ENCODE measurements at places on chromosomes 13 and 19.

- DNase-seq: no peak
Measured at GRCh38 chr13:81551036-81551435, 1210.1 kb upstream of the SPRY2 start.

DNA sequence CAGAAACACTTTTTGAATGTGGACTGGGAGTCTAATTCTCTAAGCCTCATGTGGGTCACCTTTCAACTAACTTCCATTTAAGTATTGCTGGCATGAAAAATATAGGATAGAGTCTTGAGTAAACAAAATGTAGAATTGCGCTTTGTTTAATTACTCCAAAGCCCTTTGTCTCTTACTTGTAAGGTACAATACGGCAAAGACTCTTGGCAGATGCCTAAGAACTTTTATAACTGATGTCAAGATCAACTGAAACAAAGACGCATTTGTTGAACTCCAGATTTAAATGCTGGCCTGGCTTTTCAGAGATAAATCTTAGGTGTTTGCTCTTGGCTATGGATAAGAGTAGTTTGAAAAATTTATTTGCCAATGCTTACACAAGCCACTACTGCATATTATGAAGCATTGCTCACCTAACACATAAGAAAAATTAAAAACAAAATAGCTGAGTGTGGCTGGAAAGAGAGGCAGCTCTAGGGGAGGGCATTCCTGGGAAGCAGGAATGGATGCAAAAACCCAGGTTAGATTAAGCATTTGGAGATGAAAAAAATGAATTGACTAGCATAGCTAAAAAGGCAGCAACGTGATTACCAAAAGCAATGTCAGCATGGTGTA is 107.3 kb upstream of the STARD13 start:
- DNase-seq: no peak

GRCh38 chr19:50854636-50855410 is at the start of gene KLK3:
KLK3 (plus strand) TSS chr19:50854915; CDS start chr19:50854956, 41 bp downstream.
- no peak for DNase-seq

DNA sequence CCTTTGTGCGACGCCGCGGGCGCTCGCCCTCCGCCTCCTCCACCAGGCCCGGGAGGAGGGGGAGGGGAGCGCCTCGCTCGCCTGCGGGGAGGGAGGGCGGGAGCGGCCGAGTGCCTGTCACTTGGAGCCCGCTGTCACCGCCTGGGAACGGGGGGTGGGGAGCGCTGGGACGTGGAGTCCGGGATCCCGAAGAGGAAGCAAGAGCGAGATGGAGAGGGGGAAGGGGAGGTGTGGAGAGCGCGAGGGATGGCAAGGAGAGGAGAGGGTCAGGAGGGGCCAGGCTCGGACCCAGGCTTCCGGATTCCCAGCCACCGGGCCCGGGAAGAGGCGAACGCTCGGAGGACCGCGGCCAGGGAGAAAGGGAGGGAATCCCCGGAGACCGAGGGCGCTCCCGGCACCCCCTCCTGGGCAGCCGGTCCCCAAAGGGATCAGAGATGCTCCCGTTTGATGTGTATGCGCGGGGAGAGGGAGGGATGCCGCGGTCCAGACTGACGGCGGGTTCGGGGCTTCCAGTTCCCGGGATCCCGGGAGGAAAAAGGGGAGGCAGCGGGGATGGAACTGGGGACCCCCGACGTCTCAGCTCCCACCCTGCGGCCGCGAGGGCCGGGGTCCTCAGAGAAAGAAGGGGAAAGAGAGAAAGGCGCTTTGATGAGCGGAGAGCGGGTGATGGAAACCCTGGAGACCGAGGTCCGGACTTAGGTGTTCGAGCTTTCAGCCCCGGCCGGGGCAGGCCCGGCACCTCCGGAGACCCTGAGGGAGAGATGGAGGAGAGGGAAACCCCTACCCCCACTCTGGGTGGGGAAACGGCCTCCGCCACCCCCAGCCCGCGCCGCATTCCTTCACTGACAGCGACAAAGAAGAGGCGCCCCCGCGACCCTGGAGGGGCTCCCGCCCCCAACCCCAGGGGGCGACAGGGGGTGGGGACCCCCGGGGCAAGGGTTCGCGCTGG is 4.7 kb upstream of the DPF1 start:
- no peak for DNase-seq

GRCh38 chr19:493391-494170 is 2.7 kb upstream of the MADCAM1 start:
- DNase-seq: no peak

DNA sequence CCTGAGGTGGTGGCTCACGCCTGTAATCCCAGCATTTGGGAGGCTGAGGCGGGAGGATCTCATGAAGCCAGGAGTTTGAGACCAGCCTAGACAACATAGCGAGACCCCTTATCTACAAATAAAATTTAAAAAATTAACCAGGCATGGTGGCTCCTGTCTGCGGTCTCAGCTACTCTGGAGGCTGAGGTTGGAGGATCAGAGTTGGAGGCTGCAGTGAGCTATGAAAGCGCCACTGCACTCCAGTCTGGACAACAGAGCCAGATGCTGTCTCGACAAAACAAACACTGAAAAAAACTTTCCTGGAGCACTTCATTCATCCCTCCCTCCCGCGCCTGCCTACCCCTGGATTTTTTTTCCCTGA is 665 bp upstream of the ATG4D start:
- DNase-seq: no peak

GRCh38 chr19:3868770-3869456 is at the start of gene ZFR2:
ZFR2 (minus strand) TSS chr19:3869038; CDS start chr19:3869017, 21 bp downstream.
- DNase-seq: no peak

DNA sequence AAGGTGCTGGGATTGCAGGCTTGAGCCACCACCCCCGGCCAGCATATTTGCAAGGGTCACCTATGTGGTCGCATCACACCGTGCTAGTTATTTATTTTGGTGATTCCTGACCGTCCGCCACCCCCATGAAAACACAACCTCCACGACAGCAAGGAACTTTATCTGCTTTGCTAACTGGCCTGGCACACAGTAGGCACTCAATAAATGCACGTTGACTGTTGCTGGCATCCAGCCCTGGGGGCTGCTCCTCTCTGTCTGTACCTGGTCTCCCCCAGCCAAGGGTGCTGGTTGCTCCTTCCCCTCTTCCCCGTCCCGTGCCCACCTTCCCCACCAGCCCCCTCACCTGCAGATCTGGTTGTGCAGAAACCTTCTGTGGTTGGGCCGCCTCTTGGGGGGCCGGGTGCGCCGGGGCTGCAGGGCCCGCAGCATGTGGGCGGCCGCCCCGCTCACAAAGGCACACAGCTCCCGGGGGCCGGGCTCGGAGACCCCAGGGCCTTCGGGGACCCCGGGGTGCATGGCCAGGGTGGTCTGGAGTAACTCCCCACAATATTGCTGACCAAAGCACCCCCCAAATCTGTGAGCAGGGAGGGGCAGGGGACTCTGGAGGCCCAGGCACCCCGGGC is 401 bp downstream of the C19orf85 start:
- no peak for DNase-seq

- DNase-seq: no peak
Measured at GRCh38 chr13:73293913-73294523, 235.2 kb downstream of the KLF5 start.

GRCh38 chr19:45863840-45864628 is at the start of gene FOXA3:
FOXA3 (plus strand) TSS chr19:45864326; CDS start chr19:45864457, 131 bp downstream.
- DNase-seq: peak; percentile 52

DNA sequence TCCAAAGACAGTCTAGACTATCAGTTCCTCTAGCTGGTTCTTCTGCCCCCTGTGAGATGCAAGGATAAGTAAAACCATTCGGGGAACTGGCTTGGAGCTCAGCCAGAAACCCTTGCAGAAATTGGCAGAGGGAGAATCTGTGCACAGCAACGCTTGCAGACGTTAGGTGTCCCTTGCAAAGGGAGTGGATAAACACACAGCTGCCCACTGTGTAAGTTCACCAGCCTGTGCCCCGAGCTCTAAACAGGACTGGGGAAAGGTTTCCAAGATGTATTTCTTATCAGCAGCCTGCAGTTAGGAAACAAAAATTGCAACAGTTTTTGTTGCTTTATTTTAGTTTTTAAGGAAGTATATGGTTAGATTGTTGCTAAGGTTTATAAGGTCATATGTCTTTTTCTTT is 19.0 kb upstream of the ADGRE1 start:
- DNase-seq: no peak

- DNase-seq: peak; percentile 50
Measured at GRCh38 chr13:50613356-50613831, 230.1 kb downstream of the DLEU7 start.

DNA sequence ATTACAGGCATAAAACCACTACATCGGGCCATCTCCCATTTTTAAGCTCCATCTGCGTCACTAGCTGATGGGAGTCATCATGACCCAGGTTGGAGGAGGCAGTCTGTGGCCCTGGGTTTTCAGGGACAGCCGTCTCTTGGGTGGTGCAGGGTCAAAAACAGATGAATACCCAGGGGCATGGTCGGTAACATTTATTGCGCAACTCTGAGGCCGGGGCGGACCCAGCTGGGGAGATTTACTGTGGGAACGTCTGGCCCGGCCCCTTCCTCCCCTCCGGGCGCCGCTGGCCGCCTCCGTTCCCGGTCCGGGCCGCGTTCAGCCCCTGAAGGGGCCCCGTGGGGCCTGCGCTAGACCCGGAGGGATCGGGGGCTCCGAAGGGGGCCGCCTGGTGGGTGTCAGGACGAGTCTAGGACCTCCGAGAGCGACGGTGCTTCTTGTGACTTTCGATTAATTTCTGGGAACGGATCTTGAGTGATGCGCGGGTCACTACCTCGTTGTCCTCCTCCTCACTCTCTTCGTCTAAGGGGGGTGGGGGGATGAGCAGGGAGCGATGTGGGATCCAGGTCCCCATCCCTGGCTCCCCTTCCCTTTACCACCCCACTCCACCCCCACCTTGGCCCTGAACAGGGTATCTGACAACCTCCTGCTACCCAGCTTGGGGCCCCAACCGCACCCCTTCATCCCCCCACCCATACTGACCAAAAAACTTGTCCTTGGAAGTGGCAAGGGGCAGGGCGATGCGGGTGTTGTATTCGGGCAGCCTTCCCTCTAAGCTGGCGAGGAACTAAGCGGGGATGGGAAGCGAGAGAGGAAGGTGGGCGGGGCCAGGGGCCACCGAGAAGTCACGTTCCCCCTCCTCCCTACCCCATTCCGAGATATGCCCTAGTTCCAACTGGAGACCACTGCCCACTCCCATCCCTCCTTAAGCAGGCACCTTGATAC is 1.6 kb upstream of the RGL3 start:
- DNase-seq: no peak

DNA sequence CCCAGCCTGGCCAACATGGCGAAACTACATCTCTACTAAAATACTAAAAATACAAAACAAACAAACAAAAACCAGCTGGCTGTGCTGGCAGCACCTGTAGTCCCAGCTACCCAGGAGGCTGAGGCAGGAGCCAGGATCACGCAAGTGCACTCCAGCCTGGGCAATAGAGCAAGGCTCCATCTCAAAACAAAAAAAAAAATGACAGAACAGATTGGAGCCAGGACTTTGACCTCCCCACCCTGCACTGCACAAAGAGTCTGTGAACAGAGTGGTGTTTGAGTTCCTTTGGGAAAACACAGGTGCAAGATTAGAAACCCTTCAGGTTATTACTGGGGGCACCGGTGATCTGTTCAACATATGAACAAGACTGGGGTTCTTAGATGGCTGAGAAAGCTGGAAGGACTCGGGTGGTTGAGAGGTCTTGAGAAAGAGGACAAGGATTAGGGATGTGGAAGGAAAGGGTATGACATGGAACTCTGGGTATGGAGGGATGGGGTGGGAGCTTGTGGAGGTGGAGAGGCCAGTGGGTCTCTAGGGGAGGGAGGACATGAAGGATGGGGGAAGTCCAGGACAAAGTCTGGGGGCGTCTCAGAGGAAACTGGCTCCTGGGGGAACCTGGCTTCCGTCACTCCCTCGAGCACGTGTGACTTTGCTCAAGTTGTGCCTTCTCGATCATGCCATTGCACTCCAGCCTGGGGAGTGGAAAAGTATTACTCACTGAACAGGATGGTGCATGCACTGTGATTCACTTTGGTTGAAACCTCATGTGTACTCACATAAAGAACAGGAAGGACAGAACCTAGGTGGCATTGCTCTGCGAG is 25.9 kb downstream of the RCN3 start:
- DNase-seq: peak; percentile 67

DNA sequence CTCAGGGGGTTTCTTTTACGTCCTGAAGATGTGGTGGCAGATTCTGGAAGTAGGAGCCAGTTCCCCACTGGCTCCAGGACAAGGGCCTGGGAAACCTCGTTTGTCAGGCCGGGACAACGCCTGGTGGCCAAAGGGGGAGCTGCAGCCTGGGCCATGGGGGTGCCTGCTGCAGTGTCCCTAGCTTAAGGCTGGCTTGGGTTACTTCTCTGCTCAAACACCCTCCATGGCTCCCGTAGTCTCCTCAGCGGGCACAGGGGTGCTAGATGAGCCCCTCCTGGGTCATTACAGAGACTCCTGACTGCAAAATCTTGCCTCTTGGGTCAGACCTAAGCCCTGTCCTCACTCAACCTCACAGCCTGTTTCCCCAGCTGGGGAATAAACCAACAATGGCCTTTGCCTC is 14.7 kb downstream of the CILP2 start:
- DNase-seq: no peak

DNA sequence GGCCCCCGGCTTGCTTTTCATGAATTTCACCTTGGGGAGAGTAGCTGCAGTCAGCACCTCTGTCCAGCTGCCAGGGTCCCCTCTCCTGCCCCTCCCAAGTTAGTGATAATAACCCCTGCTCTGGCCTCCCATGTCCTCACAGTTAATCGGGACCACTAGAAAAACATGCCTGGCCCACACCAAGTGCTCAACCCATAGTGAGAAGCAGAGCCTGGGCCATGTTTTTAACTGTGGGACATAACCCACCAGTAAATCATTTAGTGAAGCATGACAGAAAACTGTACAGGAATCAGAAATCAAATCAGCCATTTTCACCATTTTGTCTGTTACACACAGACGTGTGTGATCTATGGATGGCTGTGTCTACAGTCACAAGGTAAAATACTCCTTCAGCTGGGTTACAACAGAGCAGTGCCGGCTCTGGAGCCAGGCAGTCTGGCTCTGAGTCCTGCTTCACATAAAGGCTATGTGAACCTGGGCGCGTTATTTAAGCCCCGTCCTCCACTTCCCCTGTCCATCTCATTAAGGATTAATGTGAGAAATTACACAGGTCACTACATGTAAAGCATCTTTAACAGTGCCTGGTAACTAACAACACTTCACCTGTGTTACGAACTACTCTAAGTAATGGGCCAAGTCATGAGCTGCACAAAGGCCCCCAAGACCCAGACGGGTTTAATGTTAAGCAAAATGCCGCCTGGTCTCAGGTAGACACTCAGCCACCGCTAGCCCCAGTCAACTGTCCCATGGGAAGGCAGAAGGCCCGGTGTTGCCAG is 7.6 kb upstream of the ECH1 start:
- no peak for DNase-seq

- DNase-seq: peak; percentile 92
Measured at GRCh38 chr13:43245374-43245964, 222.1 kb downstream of the DNAJC15 start.

GRCh38 chr19:51220996-51221395 is 3.9 kb upstream of the CD33 start:
- no peak for DNase-seq

- DNase-seq: no peak
Measured at GRCh38 chr13:27461940-27462584, 11.7 kb upstream of the MTIF3 start.

All from fibroblast of skin of back (primary cell).